ENCODE measurements at places on chromosomes 16 and 17.

DNA sequence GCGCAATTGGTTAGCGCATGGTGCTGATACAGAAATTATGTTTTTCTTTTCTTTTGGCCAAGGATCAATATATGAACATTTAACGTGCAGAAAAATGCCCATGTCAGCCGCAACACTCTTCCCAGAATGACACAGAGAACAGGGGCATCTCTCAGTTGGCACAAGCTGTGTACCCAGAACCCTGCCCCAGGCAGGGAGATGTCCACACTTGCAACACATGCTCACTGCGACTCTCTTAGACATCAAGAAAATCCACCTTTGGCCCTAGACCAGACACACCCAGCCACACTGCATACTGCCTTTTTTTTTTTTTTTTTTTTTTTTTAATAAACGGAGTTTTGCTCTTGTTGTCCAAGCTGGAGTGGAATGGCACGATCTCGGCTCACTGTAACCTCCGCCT lies 17.0 kb downstream of the PITPNA start:
- DNase-seq: no peak

DNA sequence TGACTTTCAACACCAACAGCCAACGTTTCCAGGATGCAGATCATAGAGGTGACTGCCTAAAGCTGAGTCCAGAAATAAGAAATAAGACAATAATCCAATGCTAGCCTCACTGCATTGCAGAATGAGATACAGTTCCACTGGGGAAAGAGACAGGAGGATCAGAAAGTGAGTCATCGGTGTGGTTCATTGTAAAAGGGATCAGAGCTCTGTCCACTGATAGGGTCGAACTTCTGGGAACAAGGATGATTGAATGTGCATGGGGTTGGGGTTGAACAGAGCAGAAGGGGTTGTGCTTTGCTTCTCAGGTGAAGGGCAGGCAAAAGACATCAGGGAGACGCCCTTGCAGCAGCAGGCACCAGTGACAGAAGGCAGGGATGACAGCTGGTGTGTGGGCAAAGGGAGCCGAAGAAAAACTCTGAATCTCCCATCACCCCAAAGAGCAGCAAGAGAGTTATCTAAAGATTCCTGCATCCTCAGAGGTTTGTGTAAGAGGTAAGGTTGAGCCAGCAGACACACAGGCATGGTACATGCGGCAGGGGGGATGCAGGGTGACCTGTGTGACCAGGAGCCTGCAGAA lies 16.4 kb downstream of the CLEC10A start:
- no peak for DNase-seq

DNA sequence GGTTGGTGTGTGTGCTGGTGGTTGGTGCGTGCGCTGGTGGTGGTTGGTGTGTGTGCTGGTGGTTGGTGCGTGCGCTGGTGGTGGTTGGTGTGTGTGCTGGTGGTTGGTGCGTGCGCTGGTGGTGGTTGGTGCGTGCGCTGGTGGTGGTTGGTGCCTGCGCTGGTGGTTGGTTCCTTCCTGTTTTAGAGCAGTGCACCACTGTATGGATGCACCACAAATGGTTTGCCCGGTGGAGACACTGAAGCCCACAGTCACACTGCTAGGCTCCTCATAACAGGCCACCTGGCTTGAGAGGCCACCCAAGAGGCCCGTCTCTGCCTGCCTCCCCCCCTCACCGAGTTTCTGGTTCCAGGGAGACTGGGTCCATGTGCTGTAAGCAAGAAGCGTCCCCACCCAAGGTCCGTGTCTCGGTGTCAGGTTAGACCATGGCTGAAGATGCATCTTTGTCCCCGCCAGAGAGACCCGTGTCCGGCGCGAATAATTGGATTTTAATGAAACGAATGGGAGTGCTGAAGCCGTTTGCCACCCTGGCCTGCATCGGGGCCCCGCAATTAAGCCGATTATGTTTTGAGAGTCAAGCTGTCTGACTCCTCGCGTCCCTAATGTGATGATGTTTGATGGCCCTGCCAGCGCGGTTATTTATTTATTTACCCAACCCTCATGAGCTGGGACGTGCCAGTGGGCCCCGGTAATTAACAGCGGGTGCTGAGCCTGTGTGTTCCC lies 161.3 kb upstream of the GSE1 start:
- DNase-seq: no peak

- DNase-seq: no peak
These were observed 91.4 kb downstream of the HIC1 start for GRCh38 chr17:2146132-2146871.

GRCh38 chr17:76140661-76141211 lies 309 bp downstream of the FOXJ1 start:
- no peak for DNase-seq

Data from astrocyte of the cerebellum (primary cell).